T47D (cell line): ENCODE measurements at places on chromosomes 1 and 21.

DNA sequence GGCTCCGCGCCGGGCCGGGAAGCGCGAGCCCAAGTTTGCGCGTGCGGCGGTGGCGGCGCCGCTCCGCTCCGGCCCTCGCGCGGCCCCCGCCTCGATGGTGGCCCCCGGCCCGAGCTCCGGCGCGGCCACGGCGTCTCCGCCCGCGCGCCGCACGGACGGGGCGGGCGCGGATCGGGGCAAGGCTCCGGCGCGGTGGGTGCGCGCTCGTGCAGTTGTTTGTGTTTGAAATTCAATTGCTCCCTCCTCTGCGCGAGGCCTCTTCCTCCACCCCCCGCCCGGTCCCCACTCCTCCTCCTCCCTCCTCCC lies at the start of gene HDGF:
TSS of gene HDGF (minus strand) at position 225 of the 306 bp plus-strand sequence. CDS start 246 bp downstream, outside the sequence.
- no peak for DNase-seq

DNA sequence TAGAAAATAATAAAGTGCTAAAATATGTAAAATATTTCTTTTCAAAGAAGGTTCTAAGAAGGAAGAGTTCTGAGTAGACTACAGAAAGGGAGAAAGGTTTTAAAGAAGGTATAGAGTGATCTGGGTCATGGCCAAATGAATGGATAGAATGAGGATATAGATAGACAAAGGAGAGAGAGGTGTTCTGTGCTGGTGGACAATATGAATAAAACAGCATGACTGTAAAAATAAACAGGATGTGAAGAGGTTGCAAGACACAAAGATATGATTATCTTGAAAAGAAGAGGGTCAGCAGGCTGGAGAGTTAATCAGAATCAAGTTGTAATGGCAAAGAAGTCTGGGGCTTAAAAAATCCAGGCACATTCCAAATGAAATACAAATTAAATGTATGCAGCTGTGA lies 86.7 kb upstream of the GNG4 start:
- DNase-seq, result no peak

DNA sequence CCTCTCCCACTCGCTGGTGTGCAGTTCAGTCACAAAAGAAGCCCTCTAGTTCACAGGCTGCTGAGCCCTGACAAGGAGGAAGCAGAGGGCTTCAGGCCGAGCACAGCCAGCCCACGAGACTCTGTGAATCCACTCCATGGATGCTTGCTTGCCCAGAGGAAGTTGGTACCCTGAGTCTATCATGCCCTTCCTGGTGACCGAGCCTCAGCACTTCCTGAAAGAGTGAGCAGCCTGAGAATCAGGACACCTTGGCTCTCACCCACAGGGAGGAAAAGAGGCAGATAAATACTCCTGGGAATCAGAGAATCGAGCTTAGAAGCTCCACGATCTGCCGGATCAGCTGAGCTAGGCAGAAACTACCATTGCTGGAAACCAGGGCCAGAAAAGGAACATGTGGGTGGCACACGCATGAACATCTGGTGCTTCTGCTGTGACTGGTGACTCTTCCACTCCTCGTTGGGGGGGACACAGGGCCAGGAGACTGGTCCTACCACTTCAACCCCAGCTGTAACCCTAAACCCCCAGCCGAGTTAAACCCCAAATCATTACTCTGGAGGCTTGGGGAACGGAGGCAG lies 376.3 kb upstream of the CAMK1G start:
- DNase-seq, result no peak

DNA sequence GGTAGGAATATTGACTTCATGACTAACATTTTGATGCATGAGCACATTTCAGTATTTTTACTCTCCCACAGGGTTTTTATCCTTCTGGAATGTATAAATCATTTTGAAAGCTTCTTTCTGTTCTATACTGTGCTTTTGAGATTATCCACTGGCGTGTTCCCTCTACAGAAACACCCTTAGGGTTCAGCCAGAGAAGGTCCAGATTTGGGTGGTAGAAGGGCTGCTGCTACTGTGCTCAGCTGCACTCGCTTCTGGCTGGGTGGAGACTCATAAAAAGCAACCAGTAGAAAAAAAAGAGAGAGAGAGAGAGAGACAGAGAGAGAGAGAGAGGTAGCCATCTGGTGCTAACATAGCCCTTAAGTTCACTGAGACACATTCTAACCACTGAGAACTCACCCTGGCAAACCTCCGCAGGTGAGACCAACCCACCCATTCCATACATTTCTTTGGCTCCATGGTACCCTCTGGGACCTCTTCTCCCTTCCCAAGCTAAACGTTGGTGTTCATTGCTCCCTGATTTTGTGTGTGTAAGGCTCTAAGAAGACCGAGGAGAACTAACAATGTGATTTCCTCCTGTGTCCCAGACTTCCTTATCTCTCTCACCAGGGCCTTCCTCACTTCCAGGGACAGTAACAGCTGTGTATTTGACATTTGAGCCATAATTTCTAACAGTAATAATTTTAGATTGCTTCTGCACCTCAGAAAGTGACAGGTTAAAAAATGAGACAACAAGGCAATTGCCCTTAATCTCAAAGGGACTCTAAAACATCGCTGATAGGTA lies 7.2 kb downstream of the APCS start:
- no peak for DNase-seq

DNA sequence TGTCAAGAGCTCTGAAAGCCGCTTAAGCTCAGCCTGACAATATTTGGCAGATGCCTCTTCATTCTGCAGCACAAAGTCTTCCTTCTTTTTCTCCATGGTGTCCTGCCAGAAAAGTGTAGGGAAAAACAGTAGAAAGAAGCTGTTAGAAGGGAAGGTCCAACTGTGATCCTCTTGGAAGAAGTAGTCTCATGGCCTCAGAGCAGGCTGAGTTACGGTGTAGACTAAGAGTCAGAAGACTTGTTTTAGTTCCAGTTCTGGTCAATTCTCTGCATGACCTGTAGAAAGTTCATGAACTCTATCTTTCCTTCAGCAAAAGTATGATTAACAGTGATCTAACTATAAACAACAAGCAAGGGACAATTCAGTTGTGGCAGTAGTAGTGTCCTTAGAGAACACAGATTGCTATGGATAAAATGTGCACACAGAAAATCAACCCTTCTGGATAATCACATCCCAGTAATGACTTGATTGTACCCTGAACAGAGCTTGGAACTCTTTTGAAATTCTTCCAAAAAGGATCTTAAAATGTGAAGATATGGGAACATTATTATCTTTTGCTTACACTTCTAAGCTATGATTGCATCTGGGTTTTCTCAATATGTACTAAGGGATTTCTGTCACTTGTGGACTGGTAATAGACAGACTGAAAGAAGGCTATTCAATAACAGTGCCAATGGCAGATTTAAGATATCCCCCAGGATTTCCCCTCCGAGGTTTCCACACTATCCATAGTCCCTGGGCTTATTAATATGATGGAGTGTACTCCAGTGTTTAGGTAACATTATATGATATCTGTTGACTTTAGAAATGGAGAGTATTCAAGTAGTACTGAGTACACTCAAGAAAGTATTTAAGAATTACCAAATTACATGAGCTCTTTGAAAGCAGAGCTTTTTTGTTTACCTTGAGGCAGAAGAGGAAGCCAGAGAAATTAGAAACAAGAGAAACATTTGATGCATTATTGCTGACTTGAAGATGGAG lies 22.1 kb upstream of the GBP2 start:
- no peak for DNase-seq

DNA sequence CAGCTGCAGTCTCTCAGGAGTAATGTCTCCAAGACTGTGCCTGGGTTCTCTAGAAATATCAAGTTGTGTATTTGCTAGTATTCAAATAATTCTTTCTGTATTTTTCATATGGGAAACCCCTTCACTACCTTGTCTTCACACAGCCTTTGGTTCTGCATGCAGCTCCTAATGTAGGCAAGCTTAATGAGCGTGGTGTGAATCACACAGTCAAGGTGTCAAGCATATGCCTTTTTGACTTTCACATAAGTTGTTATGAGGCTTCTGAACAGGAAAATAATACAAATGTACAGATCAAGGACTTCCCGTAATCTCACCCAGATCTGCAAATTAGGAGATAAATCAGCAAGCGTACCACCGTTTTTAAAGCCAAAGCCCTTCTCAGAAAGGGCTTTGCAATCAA lies at the start of gene FCRL3:
TSS of gene FCRL3 (minus strand) at position 38 of the 400 bp plus-strand sequence. CDS start 280 bp downstream, outside the sequence.
- DNase-seq, result no peak

DNA sequence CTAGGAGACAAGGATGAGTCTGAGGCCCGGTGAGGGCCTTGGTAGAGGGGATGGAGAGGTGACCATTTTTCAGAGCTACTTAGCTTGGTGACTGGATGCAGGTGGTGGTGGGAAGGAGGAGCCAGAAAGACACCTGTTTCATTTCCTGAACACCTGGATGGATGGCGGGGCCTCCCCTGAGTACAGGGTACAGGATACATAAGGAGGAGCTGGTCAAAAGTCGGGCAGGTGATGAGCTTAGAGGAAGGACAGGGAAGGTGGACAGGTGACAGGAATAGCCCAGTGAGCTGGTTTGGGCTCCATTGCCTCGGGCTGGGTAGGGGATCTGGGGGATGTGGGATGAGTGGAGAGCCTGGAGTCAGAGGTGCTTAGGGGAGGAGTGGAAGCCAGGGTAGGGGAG lies 6.3 kb downstream of the FAAH start:
- DNase-seq, result no peak

DNA sequence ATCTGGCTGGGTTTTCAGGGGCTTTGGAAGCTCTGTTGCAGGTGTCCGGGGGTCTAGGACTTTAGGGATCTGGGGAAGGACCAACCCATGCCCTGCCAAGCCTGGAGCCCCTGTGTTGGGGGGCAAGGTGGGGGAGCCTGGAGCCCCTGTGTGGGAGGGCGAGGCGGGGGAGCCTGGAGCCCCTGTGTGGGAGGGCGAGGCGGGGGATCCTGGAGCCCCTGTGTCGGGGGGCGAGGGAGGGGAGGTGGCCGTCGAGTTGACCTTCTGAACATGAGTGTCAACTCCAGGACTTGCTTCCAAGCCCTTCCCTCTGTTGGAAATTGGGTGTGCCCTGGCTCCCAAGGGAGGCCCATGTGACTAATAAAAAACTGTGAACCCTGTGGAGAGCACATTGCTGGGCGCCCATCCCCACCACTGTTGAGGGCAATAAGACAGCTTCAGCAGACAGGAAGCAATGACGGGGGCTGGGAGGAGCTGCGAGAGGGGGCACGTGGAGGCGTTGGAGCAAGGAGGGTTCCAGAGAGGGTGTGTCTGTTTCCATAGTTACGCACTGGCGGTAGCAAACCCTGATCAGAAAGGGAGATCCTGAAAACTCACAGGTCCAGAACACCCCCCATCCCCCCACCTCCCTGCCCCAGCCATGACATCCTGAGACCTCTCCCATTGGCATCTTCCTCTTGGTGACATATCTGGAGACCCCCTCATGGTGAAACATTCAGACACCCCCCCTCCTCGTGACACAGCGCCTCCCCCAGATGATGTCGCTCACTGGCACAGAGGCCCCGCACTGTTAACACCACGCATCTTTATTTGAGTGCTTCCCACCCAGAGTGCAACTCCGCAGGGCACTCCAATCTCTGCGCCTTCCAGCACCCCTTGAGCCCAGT lies 8.4 kb downstream of the MYBPH start:
- DNase-seq, result no peak

DNA sequence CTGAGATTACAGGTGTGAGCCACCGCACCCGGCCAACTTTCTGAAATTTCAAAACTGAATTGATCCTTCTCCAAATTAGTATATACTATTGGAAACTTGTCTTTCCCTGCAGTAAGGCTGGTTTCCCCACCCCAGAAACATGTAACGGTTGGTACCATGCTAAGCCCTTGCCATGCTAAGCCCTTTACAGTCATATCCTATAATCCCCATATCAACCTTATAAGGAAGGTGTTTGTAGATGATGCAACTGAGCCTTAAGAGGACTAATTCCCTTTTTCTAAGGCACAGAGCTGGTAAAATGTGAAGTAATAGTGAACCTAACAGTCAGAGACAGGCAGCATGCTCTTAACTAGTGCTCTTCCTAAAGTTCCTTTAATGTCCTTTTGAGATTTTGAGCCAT lies 413.7 kb downstream of the DISC1 start:
- DNase-seq, result no peak

DNA sequence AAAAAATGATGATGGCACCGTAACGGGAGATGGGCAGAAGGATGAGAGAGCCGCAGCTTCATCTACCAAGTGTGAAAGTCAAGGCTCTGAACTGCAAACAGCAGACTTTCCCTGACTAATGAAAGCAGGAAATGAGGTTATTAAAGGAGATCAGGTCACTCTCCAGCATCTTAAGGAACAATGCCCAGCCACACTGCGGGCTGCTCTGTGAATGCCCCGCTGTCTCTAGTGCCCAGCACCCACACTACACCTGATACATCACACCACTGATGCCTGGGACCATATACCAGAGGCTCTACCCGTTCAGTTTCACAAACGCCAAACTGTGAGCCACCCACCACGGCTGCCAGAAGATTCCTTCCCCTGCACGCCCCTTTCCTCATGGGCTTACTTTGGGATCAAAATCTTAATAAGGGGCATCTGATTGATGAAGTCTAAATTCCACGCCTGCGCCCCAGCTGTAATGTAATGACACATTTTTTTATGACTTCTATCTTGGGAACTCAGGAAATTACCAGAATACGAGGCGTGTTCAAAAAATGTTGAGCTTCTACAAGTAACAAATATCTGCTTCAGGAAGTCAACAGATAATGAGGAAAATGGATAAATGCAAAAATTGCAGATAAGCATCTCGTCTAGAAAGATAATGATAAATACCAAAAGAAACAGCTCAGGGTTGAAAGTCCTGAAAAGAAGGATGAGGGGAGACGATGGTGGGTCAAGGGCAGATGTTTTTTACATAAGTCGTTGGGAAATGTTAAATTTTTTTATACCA lies 72.0 kb downstream of the MIS18A start:
- no peak for DNase-seq

DNA sequence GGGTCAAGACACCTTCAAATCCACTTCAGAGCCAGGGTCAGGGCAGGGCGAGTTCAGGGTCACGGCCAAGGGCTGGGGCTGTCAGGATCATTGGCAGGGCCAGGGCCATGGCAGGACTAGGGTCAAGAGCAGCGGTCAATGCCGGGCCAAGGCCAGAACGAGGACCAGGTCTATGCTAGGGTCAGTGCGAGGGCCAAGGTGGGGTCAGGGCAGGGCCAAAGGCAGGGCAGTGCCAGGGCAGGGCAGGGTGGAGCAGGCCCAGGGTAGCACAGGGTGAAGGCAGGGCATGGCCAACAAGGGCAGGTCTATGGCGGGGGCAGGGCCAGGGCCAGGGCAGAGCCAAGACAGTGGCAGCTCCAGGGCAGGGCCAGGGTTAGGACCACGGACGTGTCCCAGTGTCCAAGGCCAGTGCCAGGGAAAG lies 154.0 kb downstream of the LIPI start:
- DNase-seq, result no peak

- no peak for DNase-seq
Measured at GRCh38 chr1:61174060-61174795, 91.9 kb downstream of the NFIA start.
